Hematopoietic multipotent progenitor cell treated with erythropoietin and hydrocortisone succinate and interleukin-3 and kit ligand, for 17 days (in vitro differentiated cells): ENCODE measurements at places on chromosomes 4 and X.

GRCh38 chr4:184848510-184848909 lies 22.7 kb upstream of the ACSL1 start:
- no peak for DNase-seq

DNA sequence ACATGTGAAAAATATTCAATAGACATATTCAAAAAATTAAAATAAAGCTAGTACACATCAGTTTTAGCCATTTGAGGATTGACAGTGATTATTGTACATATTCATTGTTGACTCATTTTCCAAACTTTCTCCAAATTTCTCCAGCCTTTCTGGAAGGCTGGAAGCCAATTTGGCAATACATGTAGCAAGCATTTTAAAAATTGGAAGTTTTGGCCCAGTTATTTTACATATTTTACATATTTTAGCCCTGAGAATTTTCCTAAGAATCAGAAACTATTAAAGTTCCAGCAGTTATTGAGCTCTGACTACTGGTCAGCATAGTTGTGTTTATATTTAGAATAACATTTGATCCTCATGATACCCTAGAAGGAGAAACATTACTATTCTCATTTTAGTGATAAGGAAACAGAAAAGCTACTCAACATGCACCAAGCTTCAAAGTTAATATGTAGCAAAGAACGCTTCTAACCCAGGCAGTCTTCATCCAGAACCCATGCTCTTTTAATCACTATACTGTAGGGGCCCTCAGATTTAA lies 3.2 kb downstream of the CABS1 start:
- no peak for DNase-seq

- no peak for DNase-seq
These were observed 66.5 kb downstream of the DMP1 start for GRCh38 chr4:87716371-87717265.

DNA sequence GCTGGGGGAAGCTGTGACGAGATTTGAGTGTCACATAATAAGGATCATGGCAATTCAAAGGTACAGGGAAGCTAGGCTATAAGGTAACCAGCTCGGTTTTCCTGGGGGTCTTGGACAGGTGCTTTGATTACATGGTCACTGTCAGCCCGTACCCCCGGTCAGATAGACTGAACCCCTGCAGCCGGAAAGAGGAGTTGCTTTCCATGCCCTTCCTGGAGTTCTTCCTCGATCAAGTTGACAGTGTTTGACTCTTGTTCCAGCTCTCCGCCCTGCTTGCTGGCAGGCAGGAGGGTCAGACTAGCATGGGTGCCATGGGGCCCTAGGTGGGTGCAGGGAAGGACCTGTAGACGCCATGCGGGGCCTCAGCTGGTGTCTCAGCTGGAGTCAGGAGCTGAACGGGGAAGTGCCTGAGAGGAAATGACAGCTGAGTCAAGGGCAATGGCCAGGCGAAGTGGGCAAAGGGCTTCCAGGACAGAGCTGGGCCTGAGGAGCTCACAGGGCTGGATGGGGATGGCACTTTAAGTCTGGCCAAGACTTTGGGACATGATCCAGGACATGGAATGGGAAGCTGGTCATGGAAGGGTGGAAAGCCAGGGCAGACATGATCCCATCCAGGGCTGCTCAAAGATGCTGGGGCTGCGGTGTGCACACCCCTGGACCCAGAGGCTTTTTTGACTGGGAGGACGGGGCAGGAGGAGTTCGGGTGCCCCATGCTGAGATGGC lies 1.6 kb downstream of the TMEM187 start:
- no peak for DNase-seq

- DNase-seq: no peak
These were observed 818 bp downstream of the RAI2 start for GRCh38 chrX:17860179-17860780.

GRCh38 chr4:167873496-167873895 lies 218.8 kb upstream of the ANXA10 start:
- DNase-seq: no peak

- DNase-seq: no peak
These were observed 132.1 kb upstream of the TLL1 start for GRCh38 chr4:165740911-165741310.

- DNase-seq: no peak
These were observed 91.9 kb downstream of the GPC4 start for GRCh38 chrX:133323431-133323830.

DNA sequence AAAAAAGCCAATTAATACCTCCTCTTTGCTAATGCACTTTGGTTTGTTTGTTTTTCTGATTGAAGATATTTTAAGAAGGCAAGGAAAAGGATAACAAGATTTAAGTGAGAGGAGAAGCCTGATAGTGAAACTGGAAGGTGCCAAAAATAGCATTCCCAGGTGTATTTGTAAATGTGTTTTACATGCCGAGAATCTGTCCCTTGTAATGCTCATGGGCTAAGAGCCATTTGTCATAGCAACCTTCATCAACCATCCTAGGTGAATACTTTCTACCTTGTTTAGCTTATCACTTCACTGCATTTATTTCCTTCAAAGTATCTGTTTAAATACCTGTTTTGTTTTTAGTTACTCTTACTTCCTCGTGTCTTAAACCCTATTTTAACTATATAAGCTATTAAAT lies 127.8 kb downstream of the KCTD8 start:
- DNase-seq: no peak

- no peak for DNase-seq
These were observed at the start of gene NDNF for GRCh38 chr4:121072224-121073003. Gene NDNF, minus strand, starts transcription at chr4:121072535. Its CDS starts 26,698 bp downstream, at chr4:121045837.

- DNase-seq: no peak
These were observed 44.7 kb downstream of the DDX60 start for GRCh38 chr4:168273838-168274237.

DNA sequence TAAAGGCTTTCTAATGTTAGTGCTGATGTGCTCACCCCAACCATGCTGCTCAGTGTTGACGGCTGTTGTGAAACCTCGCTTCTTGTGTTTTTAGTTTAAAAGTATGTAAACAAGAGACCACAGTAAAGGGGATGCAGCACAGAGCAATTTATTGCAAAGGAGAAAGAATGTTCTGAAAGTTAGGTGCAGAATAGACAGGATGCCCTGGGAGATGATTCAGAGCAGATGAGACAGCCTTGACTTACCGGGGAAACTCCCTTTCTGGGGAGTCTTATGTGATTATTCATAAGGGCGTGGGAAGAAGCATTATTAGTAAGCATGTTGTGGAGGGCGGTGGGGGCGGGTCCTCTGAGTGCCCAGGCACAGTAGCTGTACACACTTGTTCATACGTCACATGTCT lies 47.7 kb downstream of the EVC start:
- no peak for DNase-seq

- no peak for DNase-seq
These were observed 58.5 kb upstream of the PITX2 start for GRCh38 chr4:110681381-110681780.

GRCh38 chr4:101282076-101282844 lies 65.1 kb downstream of the PPP3CA start:
- no peak for DNase-seq

DNA sequence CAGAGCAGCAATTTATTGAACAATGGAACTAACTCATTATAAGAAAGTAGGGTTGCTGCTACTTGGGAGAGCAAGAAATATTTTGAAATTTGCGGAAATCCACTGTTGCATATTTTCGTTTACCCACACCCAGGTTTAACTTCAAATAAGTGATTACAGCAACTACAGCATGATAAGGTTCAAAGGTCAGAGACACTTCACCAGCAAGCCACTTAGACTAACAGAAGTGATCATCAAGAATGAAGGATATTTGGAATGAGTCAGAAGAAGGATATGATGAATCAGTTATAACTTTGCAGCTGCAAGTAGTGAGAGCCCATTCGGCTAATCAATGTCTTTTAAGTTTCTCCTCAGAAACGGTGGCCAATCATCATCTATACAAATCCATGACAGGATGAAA lies 199.3 kb downstream of the TMA16 start:
- DNase-seq: no peak

- DNase-seq: no peak
These were observed 4.3 kb upstream of the AADAT start for GRCh38 chr4:170093973-170094535.

GRCh38 chr4:65923616-65924015 lies 253.3 kb upstream of the EPHA5 start:
- no peak for DNase-seq

DNA sequence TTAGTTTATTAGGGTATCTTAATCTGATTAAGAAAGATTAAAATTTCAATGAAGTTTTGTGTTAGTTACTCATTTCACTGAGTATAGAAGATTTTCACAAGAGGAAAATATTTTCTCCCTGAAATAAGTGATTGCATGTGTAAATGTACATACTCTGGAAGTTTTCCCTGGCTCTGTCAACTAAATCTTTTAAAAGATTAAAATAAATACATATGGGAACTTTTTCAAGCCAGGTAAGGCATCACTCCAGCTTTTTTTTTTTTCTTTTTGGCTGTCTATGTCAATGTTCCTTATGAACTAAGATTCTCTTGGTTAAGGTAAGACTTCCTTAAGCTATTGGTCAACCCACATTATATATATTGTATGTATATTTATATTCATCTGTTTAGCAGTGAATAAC lies 117.6 kb downstream of the CBR4 start:
- no peak for DNase-seq

DNA sequence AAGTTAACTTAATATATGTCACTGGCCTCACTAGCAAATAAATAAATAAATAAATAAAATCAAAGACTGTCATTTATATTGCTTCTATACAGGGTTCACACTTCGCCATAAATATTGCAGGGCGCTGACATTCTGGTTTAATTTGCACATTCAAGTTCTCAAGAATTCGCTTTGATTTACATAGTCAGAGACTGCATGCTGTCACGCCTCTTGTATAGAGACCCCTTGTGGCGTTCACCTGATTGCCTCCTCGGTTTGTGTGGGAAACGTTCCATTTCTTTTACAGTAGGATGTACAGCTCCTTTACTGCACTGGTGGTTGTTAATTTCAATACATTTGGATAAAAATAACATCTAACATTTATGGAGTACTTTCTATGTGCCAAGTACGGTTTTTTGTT lies 71.3 kb upstream of the ADGRG2 start:
- no peak for DNase-seq

GRCh38 chr4:88976775-88977035 lies 80.3 kb downstream of the FAM13A start:
- DNase-seq: no peak

GRCh38 chrX:124125471-124125870 lies 164.0 kb downstream of the STAG2 start:
- no peak for DNase-seq

GRCh38 chrX:41087201-41087600 lies 2.0 kb downstream of the USP9X start:
- DNase-seq: peak; percentile 51

DNA sequence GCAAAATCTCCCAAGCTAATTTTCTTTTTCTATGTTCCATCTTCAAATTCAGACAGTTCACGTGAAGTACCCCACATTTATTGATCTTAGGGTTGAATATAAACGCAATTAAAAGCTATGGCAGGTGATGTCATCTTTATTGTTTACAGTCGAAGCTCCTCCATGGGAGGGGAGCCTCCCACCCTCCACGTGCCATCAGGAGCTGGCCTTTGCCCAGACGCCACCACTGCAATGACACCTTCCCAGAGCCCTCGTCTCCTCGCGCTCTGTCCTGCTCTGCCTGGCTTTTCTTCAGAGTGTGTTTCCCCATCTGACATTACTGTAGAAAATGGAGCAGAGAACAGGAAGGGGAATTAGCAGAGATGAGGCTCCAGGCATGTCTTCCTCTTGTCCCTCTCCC lies 18.8 kb upstream of the CYP4V2 start:
- no peak for DNase-seq

GRCh38 chr4:90254357-90254756 lies 127.2 kb downstream of the CCSER1 start:
- no peak for DNase-seq

DNA sequence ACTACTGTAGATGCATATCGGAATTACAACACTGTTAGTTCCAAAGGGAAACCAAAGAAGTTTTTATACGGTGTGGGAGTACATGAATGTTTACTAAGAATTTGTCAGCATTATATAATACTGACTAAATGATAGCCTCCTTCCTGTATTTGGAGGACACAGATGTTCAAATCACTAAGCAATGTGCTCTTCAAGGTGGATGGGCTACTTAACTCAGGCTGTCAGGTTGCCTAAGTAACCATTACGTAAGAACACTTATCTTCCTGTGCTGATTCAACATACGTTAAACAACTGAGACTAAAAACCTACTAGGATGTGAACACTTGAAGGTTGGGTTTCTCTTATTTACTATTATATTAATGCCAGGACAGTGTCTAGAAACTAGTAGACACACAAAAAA lies 81.9 kb upstream of the HPGD start:
- DNase-seq: no peak

GRCh38 chr4:86032476-86033022 lies 327.3 kb downstream of the MAPK10 start:
- DNase-seq: no peak

DNA sequence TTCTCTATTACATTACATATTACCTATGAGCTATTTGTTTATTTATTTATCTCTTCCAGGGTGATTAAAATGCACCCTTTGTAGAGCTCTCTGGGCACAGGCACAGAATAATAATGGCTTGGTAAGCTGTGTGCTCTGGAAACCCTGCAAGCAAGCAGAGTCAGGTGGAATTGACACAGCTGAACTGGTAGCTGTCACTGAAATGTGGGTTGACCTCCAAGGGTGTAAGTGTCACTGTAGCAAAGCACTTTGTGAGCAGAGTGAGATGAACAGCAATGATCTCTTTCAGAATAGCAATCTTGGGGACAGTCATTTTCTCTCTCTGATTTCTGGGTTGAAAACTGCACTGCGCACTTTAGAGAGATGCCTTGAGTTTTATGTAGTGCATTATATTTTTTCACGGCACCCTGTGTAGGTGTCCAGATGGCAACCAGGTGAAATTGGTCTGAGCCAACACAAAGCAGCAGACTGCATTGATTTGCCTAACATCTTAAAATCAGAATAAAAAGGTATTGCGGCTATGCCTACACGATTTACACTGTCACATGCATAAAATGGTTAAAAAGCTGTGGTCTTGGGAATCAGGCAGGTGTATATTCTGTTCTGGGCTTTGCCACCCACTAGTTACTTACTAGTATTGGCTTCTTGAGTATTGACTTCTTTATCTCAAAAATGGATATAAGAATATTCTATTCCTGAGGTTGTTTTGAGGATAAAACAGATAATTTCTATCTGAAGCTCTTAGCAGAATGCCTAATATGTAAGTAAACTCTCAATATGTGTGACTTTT lies 450.3 kb downstream of the RAPGEF2 start:
- no peak for DNase-seq

DNA sequence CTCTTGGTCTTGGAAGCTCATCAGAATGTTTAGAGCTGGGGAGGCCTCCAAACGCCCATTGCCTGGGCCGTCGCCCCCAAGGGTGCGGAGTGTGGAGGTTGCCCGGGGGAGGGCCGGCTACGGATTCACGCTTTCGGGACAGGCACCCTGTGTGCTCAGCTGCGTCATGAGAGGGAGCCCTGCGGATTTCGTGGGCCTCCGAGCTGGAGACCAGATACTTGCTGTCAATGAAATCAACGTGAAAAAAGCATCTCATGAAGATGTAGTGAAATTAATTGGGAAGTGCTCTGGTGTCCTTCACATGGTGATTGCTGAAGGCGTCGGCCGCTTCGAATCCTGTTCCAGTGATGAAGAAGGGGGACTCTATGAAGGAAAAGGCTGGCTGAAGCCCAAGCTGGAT lies 23.3 kb downstream of the RGS12 start:
- DNase-seq: no peak

- no peak for DNase-seq
These were observed 9.4 kb downstream of the NUDT6 start for GRCh38 chr4:122912810-122913575.

- peak; percentile 9 for DNase-seq
These were observed 60.8 kb downstream of the REPS2 start for GRCh38 chrX:17007134-17007768.
